ENCODE measurements at places on chromosomes 1 and 21.

- no peak for DNase-seq
These were observed 34.7 kb downstream of the EPRS1 start for GRCh38 chr1:220011620-220012019.

GRCh38 chr1:22855668-22856606, 116.7 kb downstream of the LACTBL1 start:
- DNase-seq: no peak

DNA sequence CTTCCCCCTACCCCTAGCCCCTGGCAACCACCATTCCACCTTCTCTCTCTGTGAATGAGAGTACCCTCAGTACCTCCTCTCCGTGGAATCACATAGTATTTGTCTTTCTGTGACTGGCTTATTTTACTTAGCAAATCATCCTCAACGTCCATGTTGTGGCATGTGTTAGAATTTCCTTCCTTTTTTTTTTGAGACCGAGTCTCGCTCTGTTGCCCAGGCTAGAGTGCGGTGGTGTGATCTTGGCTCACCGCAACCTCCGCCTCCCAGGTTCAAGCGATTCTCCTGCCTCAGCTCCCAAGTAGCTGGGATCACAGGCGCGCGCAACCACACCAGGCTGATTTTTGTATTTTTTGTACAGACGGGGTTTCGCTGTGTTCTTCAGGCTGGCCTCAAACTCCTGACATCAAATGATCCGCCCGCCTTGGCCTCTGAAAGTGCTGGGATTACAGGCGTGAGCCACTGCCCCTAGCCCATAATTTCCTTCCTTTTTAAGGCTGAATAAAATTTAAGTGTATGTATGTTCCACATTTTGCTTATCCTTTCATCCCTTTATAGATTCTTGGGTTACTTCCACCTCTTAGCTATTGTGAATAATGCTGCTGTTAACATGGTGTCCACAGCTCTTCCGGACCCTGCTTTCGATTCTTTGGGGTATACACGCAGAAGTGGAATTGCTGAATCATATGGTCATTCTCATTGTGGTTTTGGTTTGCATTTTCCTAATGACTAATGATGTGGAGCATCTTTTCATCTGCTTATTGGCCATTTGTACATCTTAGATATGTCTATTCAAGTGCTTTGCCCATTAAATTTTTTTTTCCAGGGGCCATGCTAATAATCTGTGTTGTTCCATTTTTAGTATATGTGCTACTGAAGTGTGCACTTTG, 32.3 kb downstream of the ERRFI1 start:
- DNase-seq: no peak

- no peak for DNase-seq
These were observed 3.4 kb downstream of the FCER1G start for GRCh38 chr1:161218301-161219077.

DNA sequence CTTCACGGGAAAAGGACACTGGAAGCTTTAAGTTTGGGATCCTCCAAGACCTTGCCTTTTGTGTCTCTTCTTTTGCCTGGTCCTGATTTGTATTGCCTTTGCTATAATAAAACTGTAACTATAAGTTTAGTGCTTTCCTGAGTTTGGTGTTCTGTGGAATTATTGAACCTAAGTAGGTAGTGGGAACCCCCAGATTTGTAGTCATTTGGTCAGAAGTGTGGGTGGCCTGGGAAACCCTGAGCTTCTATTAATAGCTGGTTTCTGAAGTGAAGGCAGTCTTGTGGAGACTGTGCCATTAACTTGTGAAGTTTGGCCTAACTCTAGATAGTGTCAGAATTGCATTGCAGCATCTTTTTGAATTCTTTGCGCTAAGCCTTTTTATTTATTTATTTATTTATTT, 6.8 kb upstream of the MYCL start:
- no peak for DNase-seq

- no peak for DNase-seq
These were observed 3.5 kb upstream of the GNG12 start for GRCh38 chr1:67836769-67837168.

GRCh38 chr1:223328566-223328965, 35.4 kb downstream of the SUSD4 start:
- no peak for DNase-seq

DNA sequence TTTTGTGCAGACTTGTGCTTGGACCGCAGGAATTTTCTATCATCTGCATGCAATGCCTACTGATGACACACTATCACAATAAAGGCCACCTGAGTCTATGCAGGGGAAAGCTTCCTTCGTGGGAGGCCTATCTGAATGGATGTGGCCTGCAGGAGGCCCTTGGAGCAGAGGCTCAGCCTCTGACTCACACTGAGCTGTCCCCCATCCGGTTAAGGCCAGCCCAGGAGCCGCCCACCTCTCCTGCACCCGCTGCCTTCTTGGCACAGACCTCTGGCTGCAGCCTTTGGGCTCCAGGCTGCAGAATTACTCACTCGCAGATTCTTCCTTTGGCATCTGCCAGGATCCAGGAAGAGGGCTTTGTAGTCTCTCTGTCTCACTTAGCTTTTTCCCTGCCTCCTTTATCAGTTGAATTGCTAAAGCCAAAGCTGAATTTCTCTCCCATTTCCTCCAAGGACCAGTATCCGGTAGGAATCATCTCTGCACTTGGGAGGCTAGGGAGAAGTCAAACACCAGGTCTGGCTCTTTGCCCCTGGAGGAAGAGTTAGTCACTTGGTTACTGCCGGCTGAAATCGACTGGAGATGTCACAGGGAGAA, 65.1 kb upstream of the JUN start:
- no peak for DNase-seq

DNA sequence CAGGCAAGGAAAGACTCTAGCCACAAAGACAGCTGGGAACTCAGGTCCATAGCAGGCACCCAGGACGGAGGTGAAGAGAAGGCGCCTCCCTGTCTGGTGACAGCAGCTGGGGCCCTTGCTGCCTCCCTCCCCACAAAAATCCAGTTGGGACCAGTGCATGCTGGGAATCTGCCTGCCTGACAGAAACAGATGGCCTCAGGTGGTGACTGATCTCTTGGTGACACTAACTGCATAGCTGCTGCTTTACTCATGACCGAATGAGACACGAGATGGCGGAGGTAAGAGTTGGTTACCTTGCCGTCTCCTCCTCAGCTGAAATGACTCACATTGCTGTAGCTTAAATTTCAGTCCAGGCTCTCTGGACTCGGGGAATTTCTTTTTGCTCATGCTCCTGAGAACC, 130.3 kb downstream of the FGGY start:
- DNase-seq: no peak

DNA sequence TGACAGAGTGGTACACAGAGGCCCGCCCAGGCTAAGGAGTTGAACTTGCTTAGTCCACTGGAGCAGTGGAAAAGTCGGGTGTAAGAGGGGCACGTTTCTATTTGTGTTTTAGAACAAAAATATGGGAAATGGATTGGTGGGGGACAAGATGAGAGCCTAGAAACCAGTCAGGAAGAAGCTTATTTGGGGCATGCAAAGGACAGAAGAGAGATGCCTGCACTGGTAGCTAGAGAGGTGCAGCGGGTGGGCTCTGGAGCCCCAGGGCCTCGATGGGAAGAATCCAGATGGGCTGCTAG, 1.2 kb upstream of the LIN9 start:
- DNase-seq: no peak

DNA sequence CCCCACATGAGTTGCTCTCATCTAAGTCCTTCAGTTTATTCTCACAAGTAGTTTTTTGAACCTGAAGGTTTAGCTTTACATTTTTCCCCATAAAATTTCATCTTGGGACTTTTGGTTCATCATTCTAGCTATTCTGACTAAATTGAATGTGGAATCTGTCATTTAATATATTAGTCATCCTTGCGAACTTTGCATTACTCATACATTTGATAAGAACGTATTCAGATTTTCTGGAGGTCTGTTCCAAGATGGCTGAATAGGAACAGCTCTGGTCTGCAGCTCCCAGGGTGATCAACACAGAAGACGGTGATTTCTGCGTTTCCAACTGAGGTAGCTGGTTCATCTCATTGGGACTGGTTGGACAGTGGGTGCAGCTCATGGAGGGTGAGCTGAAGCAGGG, 59.8 kb upstream of the CSF1 start:
- no peak for DNase-seq

- DNase-seq: no peak
These were observed 4.9 kb downstream of the SH3BGRL3 start for GRCh38 chr1:26284597-26285347.

DNA sequence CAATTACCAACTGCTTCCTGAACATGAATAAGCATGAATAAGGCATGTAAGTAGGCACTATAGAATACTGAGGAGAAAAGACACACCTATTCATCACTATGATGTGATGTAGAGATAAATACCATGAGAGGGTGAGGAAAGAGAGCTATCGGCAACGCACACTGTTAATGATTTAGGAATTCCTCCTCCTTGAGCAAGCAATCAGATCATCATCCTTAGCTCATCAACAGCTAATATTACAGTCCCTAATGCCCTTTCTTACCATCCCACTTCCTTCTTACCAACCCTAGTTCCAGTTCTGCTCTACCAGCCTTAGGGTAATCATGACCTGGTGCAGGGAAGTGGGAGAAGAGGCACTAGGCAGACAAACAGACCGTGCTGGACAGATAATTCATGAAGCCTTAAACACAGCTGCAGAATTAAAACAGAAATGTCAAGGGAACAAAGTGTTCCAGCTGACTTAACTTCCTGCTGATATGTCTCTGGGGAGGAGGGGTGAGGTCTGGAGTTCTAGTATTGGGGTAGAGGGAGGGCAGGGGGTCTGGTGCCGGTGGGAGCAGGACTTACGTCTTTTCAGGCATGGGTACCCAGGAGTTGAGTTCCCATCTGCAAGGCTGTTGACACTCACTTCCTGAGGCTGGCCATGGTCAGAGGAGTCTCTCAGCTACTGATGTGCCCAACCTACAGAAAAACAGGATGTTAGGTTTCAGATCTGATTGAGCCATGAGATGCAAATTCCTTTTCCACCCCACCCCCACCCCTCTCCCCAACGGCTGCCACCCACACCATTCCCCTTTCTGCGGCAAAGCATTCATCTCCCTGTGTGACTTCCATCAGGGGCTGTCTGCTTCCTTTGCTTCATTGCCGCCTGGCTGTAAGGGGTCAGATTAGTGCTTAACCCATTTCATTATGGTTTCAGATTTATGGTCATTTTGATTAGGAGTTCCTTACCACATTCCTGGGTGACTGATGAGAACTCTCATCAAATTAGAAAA, 12.6 kb upstream of the RCSD1 start:
- DNase-seq: no peak

GRCh38 chr1:54091666-54092065, 38.3 kb downstream of the TCEANC2 start:
- DNase-seq: no peak

GRCh38 chr21:33892853-33893252, 22.8 kb downstream of the ATP5PO start:
- DNase-seq: no peak

DNA sequence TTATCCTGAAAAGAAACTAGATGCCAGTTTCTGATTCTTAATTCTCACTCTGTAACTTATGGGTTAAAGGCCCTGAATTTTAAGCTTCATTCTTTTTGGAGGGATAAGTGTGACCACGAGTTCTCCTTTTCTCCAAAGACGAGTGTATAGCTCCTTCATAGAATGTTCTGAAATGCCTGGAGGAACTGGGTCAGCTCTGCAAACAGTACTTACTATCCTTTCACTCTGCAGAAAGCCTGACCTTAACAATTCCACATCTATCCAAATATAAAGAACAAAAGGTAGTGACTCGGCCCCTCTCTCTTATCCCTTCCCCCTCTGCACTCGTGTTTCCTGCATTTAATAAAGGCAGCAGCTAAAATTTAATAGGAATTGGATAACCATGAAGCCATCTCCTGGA, 150.5 kb downstream of the LYPLAL1 start:
- no peak for DNase-seq

- DNase-seq: no peak
These were observed 32.4 kb downstream of the STYXL2 start for GRCh38 chr1:167126317-167126716.

- no peak for DNase-seq
These were observed 236.4 kb downstream of the USH2A start for GRCh38 chr1:216186816-216187215.

All from right lung (tissue), 10 donors.